ENCODE measurements at places on chromosomes 6 and 20. TPM values are rescaled to one million over a fixed set of nuclear protein-coding genes. Genes with fewer than 3 reads are reported as not detected.

HLA-DPA1 gene
- total RNA-seq, result 0.18 TPM

SLC26A8 gene
- total RNA-seq, result not detected

TMEM74B gene
- not detected for total RNA-seq

CLIC5 gene
- not detected for total RNA-seq

ARFGAP1 gene
- 45.5 TPM for total RNA-seq

SSTR4 gene
- not detected for total RNA-seq

BTNL2 gene
- total RNA-seq, result not detected

TFAP2A gene
- total RNA-seq, result not detected

RIPOR2 gene
- total RNA-seq, result 1.4 TPM

JPH2 gene
- total RNA-seq, result under 0.01 TPM

SYNDIG1 gene
- total RNA-seq, result 1.6 TPM

ME1 gene
- 17.0 TPM for total RNA-seq

TAGAP gene
- not detected for total RNA-seq

NUDT3 gene
- total RNA-seq, result 24.4 TPM

AFG1L gene
- total RNA-seq, result 6.0 TPM

MBOAT1 gene
- total RNA-seq, result 5.0 TPM

NTSR1 gene
- 8.0 TPM for total RNA-seq

MYL9 gene
- total RNA-seq, result 50.0 TPM

C20orf144 gene
- 0.18 TPM for total RNA-seq

PTP4A1 gene
- 46.1 TPM for total RNA-seq

WFDC12 gene
- total RNA-seq, result not detected

TUBB1 gene
- total RNA-seq, result not detected

DEFB124 gene
- total RNA-seq, result not detected

LAMA5 gene
- total RNA-seq, result 5.6 TPM

BRPF3 gene
- 19.1 TPM for total RNA-seq

SLC35B2 gene
- total RNA-seq, result 60.8 TPM

VSTM2L gene
- 1.4 TPM for total RNA-seq

PLAGL1 gene
- total RNA-seq, result 35.2 TPM

TAF11 gene
- total RNA-seq, result 19.3 TPM

C20orf96 gene
- 0.98 TPM for total RNA-seq

CDS2 gene
- 16.7 TPM for total RNA-seq

OR2J2 gene
- total RNA-seq, result not detected

MRPS18B gene
- total RNA-seq, result 110 TPM

MUC21 gene
- total RNA-seq, result not detected

TRMT11 gene
- total RNA-seq, result 54.0 TPM

C6orf141 gene
- total RNA-seq, result 5.7 TPM

HLA-DOA gene
- total RNA-seq, result not detected

CASS4 gene
- 0.49 TPM for total RNA-seq

TUBB2B gene
- 2.9 TPM for total RNA-seq

TMEM170B gene
- 1.4 TPM for total RNA-seq

MGME1 gene
- total RNA-seq, result 6.3 TPM

HLA-DOB gene
- total RNA-seq, result not detected

RHAG gene
- total RNA-seq, result not detected

SCGN gene
- not detected for total RNA-seq

TTLL9 gene
- 0.41 TPM for total RNA-seq

TMEM14B gene
- total RNA-seq, result 98.1 TPM

MAPK13 gene
- total RNA-seq, result 2.3 TPM

PLG gene
- total RNA-seq, result 2.9 TPM

PPT2 gene
- 30.2 TPM for total RNA-seq

All from fibroblast of the aortic adventitia (primary cell).